ENCODE measurements at places on chromosomes 5 and 9.

DNA sequence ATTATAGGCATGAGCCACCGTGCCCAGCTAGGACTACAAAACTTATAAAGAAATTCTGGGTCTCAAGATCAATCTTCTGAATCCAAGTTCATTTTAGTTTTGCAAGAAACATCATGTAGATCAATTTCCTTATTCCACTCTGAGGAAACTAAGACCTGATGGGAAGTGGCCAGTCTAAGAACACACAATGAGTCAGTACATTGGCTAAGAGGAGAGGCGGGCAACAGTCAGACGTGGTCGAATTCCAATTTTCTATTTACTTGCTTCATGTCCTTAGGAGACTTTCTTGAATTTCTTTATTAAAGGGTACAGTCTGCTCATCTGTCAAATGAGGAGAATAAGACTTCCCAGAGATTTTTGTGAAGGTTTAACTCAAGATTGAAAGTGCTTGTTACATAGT, 432.1 kb upstream of the BRINP1 start:
- H3K27me3 ChIP-seq = no peaks in the 10 kb centered on the region
- H3K4me3 ChIP-seq = no peak overlapping the region
- peaks cover 18% of the 10 kb centered on the region for H3K4me1 ChIP-seq
- no peak for DNase-seq
- H3K36me3 ChIP-seq = no peaks in the 10 kb centered on the region

DNA sequence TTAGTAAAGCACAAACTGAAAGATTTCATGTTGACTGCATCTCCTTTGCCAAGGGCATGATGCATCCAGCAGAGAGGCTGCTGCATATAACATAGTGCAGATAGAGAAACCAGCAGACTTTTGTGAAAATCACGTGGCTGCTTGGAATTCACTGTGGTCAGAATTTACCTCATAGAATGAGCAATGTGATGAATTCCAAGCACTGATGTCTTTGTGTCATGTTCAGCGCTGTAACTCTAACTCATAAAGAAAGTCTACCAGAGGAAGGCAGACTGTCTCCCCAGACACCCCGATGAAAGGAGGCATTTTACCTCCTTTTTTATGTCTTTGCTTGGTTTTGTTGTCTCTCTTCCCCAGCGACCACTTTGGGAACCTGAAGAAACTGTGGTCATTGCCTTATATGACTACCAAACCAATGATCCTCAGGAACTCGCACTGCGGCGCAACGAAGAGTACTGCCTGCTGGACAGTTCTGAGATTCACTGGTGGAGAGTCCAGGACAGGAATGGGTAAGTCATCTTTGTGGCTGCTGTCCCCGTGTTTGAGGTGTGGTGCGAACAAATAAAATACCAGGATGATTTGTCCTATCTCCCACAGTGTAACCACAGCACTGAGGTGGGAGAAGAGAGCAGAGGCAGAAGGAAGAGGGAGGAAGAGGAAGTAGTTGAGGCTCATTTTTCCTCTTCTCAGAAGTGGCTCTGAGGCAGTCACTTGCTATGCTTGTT, 42.0 kb downstream of the ITK start:
- no peaks in the 10 kb centered on the region for H3K4me1 ChIP-seq
- H3K36me3 ChIP-seq = no peaks in the 10 kb centered on the region
- no peak overlapping the region for H3K27ac ChIP-seq
- no peak overlapping the region for H3K4me3 ChIP-seq
- no peak for DNase-seq

DNA sequence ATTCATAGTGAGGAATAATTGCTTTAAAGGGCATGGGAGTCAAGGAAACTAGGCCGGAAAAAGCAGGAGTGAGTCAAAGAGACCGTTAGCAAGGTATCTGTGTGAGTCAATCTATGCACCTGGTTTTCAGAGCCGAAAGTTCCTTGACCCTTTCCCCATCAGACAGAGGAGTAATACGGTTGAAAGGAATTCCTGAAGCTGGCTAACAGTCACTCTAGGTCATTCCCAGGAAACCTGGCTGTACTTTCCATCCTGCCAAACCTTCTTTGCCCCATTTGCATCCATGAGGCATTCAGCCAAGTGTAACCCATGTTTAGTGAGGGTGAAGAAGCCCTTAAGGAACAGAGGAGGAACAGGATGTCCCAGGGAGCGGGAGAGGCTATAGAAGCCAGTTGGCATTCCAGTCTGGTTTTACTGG, 16.2 kb downstream of the RBM18 start:
- H3K27ac ChIP-seq = no peak overlapping the region
- DNase-seq = no peak

GRCh38 chr5:66906021-66906420, 290.6 kb downstream of the CD180 start:
- H3K27me3 ChIP-seq = no peaks in the 10 kb centered on the region
- no peaks in the 10 kb centered on the region for H3K4me1 ChIP-seq
- no peak for DNase-seq
- no peak overlapping the region for H3K4me3 ChIP-seq

- H3K27me3 ChIP-seq = no peaks in the 10 kb centered on the region
- no peaks in the 10 kb centered on the region for H3K36me3 ChIP-seq
- H3K4me3 ChIP-seq = no peak overlapping the region
- no peak for DNase-seq
These were observed 1081.6 kb upstream of the ACO1 start for GRCh38 chr9:31302620-31303418.
